H4 (cell line): ENCODE measurements at places on chromosomes 1 and 21. TPM values are rescaled to one million over a fixed set of nuclear protein-coding genes. Genes with fewer than 3 reads are reported as not detected.

Gene ZNF695
- total RNA-seq: 1.8 and 2.0 TPM in 2 replicates

Gene MAEL
- not detected in 2 replicates for total RNA-seq

Gene RPL11
- total RNA-seq: 1,241 and 1,313 TPM in 2 replicates

Gene PIK3CD
- total RNA-seq: 2.3 and 3.1 TPM in 2 replicates

Gene USH2A
- 0.04 TPM in 1 of 2 replicates, not detected in the other for total RNA-seq

Gene TIPRL
- 48.2 and 49.1 TPM in 2 replicates for total RNA-seq

Gene CIART
- total RNA-seq: 8.6 and 15.6 TPM in 2 replicates

Gene SPATA1
- 0.17 TPM in 1 of 2 replicates, not detected in the other for total RNA-seq

Gene RYR2
- total RNA-seq: 1.4 and 1.7 TPM in 2 replicates

Gene GOLT1A
- not detected in 2 replicates for total RNA-seq

Gene PRAMEF26
- total RNA-seq: not detected in 2 replicates

Gene CD1B
- total RNA-seq: not detected in 2 replicates

Gene SUSD4
- 0.14 and 0.99 TPM in 2 replicates for total RNA-seq

Gene RAB25
- total RNA-seq: 0.19 TPM in 1 of 2 replicates, not detected in the other

Gene HSD11B1
- 0.08 TPM in 1 of 2 replicates, not detected in the other for total RNA-seq

Gene FCRL1
- total RNA-seq: not detected in 2 replicates

Gene H3-3A
- 313 and 407 TPM in 2 replicates for total RNA-seq

Gene VANGL2
- total RNA-seq: 1.2 and 1.8 TPM in 2 replicates

Gene ICOSLG
- total RNA-seq: 0.33 and 0.80 TPM in 2 replicates

Gene SEC16B
- 0.04 and 0.27 TPM in 2 replicates for total RNA-seq
